Astrocyte (in vitro differentiated cells and primary cell): ENCODE measurements at places on chromosomes 12 and 14.

GRCh38 chr12:112359290-112359689 is 22.9 kb downstream of the HECTD4 start:
- no peak for DNase-seq

GRCh38 chr12:92439420-92439805 is 263.4 kb upstream of the PLEKHG7 start:
- DNase-seq = peak; percentile 35

- DNase-seq = no peak
Measured at GRCh38 chr12:3187846-3188770, 110.9 kb downstream of the TSPAN9 start.

DNA sequence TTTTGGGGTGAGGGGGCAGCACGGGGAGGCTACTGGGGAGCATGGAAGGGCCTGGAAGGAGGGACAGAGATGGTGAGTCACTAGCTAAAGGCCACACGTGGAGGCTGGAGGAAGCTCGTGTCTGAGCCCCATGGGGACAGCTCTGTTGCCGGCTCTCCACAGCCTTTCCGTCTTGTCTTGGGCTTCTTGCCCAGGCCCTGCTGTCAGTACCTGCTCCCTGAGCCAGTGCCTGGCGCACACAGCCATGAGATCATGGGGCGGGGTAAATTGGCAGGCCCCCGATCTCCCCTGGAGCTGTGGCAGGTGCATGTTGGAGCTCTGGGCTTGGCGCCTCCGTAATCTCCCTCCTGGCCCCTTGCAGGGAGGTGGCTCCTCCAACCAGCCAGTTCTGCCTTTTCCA is 16.1 kb upstream of the KRT80 start:
- DNase-seq = peak; percentile 45

DNA sequence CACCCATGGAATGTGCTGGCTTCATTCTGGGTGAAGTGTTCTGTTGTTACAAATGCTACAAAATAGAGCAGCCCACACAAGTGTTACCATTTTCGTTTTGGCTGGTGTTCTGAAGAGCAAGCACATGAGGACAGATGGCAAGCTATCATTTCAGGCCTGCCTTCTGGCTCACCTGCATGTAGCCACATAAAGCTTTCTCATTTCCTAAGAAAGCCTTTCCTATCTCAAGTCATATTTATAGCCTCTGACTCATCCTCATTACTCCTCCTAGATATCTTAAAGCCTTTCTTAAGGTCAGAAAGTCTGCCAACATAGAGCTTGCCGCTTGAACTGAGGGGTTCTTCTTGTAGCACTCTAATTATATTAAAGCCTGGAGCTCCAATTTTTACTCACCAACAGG is 89.0 kb downstream of the PTPRR start:
- DNase-seq = peak; percentile 46

- DNase-seq = no peak
Measured at GRCh38 chr14:44833376-44834060, 128.2 kb downstream of the KLHL28 start.

DNA sequence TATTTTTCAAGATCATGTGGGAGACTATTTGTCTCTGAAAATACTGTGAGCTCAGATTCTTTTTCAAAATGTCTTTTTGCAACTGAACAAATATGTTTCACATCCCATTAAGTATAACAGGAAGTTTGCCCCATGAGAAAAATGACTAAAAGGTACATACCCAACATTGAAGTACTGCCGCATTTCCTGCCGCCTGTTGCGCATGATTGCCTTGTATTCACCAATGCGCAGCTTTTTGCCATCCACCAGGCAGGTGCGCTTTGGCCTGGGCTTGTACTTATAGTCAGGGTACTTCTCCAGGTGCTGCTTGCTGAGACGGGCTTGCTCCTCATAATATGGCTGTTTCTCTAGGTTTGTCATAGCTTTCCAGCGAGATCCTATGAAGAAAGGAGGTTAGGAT is 413.2 kb downstream of the SOX5 start:
- DNase-seq = no peak

DNA sequence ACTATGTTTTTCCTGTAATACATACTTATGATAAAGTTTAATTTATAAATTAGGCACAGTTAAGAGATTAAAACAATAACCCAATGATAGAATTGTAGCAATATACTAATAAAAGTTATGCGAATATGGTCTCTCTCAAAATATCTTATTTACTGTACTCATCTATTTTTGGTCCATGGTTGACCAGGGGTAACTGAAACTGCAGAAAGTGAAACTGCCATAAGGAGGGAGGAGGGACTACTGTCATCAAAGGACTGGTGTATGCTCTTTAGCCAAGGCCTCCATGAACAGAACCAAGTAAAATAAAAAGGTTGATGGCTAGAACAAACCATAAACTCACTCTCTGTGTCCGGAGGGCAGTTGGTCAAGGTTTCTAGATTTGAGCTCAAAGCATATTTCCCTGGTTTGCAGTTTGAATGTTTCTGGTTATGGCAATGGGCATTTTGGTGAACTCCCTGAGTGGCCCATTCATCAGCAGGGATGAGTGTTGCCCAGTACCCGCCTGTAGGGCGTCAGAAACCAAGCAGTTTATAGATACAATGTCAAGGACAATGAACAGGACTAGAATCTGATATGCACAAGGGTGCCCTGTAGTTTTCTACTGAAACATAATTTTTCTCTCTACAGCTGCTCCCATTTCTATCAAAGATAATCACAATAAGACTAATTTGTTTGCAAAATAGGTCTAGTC is 19.8 kb downstream of the LEMD3 start:
- no peak for DNase-seq

GRCh38 chr12:80766897-80767296 is 50.2 kb downstream of the MYF5 start:
- no peak for DNase-seq

DNA sequence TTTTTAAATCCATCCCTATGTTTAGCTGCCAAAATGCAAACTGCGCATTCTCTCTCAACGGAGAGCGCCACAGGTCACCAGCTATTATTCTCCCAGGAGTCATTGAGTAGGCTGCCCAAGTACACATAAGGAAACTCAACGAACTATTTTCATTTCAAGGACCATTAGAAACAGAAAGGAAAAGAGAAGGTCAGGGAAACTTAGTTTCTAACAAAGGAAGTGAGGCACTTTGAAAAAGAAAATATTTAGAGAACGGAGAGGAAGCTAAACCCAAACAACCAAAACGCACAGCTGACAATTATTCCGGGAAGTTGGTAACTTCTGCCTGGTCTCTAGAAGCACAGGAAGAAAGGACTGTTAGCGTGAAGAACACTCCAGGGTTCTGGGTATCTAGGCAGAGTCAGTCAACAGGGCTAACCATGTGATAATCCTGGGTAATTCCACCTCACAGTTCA is 23.5 kb downstream of the GPHB5 start:
- DNase-seq = no peak

GRCh38 chr12:40762072-40762471 is 69.8 kb downstream of the CNTN1 start:
- no peak for DNase-seq

DNA sequence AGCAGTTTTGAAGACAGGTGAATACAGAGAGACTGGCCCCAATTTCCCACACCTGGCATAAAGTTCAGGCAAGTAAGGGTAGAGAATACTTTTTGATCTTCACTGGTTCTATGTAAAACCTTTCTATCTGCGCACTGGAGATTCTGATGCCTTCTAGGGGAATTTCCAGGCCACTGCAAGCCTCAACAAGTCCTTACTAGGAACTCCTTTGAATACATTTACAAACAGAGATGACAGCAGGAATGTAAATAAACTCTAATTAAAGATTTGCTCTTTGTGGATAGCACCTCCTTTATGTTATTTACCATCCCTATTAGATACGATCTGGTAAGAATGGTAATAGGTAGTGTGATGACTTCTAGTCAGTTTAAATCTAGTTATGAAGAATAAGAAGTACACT is 69.2 kb downstream of the NTN4 start:
- DNase-seq = no peak

DNA sequence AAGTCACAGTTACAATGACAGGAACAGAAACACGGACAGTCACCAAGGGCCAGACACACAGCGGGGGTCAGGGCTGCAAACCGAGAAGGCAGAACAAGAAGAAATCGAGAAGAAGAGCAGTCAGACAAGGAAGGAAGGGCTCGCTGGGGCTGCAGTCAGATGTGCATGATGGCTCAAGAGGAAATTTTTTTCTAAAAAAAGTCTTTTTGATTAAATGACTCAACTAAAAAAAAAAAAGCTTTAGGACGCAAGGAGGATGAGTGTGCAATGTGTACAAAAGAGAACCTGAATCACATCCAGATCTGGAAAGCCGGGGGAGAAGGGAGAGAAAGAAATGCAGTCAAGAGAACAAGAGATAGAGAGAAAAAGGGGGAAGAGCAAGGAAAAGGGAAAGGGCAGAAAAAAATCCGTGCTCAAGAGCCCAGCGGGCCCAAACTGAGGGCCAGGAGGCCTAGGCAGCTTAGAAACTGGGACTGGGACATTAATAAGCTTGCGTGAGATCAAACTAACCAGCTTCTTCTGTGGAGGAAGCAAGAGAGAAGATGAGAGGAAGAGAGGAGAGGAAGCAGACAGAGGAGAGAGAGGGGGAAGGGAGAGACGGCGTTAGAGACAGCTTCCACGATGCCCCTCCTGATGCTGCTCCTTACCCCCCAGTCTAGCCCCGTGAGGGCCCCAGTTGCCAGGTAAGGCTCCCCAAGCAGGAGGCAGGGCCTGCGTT is 6.7 kb downstream of the IFFO1 start:
- DNase-seq = peak; percentile 78

DNA sequence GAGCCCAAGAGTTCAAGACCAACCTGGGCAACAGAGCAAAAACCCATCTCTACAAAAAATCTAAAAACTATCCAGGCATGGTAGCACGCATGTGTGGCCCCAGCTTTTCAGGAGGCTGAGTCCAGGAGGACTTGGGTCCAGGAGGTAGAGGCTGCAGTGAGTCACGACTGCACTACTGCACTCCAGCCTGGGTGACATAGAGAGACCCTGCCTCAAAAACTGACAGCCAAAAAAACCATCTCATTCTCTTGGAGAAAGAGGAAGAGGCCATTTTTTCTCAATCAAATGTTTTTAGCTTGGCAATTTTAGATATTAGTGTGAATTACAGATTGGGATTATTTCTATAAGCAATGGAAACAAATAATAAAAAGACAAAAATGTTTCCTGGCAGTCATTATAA is 38.2 kb downstream of the ZFC3H1 start:
- no peak for DNase-seq

DNA sequence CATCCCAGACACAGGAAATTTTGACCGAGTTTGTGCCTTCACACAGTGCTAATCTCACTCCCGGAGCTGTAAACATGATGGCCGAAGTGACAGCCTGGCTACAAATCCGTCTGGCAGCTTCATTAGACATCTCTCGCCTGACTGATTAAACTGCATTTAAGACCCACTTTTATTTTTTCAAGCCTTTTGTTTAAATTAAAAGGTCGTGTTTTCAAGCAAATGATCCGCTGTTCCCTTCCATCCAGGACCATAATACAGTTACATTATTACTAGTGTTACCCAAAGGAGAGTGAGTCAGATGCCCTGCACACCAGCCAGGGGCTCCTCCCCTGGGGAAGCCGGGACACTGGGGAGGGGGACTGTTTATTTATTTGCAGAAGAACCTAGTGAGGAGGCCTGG is 200.2 kb downstream of the EXOC5 start:
- no peak for DNase-seq

GRCh38 chr12:68267892-68268396 is 14.5 kb upstream of the IL22 start:
- DNase-seq = peak; percentile 80

- DNase-seq = no peak
Measured at GRCh38 chr12:59142183-59142790, 222.0 kb upstream of the LRIG3 start.

- no peak for DNase-seq
Measured at GRCh38 chr12:90499795-90500194, 455.2 kb downstream of the CCER1 start.

DNA sequence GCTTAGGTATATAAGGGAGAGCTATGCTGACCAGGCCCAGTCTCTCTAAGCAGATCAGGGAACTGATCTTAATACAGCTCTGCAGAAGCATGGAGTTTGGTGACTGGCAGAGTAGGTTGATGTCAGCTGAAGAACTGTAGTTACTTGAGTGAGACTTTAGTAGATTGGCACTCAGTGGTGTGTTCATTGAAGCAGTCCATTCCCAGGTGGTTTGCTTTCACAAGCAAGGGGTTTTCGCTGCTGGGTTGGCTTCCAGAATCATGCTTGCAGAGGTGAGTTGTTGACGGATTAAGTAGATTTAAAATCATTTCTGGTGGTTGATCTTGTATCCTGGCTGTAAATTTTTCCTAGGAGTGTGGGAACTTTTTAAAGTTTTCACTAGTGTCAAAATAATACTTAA is 6.5 kb upstream of the DHRS7 start:
- DNase-seq = no peak

DNA sequence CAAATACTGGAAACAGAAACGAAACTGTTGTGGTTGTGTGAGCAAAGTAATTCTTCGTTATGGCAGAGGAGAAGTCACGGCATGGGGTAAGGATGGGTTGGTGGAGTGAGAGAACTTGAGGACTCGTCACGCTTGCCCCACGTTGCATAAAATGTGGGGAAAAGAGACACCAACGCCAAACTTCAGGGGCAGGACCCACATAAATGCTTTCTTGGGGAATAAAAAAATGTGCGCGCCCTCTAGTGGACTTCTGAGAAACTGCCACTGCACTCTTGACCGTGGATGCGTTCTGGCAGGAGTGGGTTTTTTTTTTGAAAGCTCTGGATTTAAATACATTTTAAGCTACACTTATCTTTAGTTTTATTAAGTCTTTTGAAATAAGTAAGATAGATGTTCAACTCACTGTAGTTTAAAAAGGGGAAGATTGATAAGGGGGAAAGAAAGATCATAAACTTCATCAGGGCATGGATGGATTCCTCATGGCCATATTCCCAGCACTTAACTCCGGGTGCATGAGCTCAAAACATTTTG is 4.1 kb upstream of the IGF1 start:
- DNase-seq = peak; percentile 11

DNA sequence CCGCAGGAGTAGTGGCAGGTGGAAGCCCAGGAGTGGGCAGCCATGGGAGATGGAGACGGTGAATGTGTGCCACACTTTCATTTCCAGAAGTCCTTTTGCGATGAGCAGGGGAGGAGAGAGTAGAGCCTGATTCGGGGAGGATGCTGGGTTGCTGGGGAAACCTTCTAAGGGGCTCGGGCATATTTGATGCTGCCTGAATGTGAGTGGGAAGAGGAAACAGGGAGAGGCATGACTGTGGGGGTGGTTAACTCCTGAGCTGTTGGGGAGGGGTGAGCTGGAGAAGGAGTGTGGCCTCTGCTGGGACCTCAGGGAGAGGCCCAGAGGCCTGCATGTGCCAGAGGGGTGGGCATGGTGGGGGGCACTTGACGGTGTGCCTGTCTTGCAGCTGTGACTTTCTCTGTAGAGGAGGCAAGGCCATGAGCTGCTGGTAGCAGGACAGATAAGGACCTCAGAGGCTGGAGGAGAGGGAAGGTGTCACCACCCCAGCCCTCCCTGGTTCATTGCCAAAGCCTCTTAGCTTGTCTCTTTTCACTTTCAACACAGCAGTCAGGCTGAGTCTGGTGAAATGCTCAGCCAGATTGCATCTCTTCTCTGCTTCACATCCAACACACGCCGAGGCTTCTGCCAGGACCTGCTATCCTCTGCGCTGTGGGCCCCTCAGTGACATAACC is 11.4 kb downstream of the GLT1D1 start:
- DNase-seq = no peak
